ENCODE measurements at places on chromosomes 2 and 18. TPM values are rescaled to one million over a fixed set of nuclear protein-coding genes. Genes with fewer than 3 reads are reported as not detected.

Gene TMEM198
- polyA plus RNA-seq = 44.0 TPM

Gene APOB
- not detected for polyA plus RNA-seq

Gene KCNG2
- polyA plus RNA-seq = not detected

Gene DCC
- polyA plus RNA-seq = 37.4 TPM

Gene CTLA4
- not detected for polyA plus RNA-seq

Gene PROM2
- 2.2 TPM for polyA plus RNA-seq

Gene ADAM23
- polyA plus RNA-seq = 55.0 TPM

Gene SERPINB5
- not detected for polyA plus RNA-seq

Gene OSR1
- not detected for polyA plus RNA-seq

Gene KIDINS220
- polyA plus RNA-seq = 338 TPM

Gene GNLY
- not detected for polyA plus RNA-seq

Gene FRZB
- 3.5 TPM for polyA plus RNA-seq

Gene SLC9A2
- 0.09 TPM for polyA plus RNA-seq

Gene MC2R
- not detected for polyA plus RNA-seq
